ENCODE measurements at places on chromosomes 6 and 20. TPM values are rescaled to one million over a fixed set of nuclear protein-coding genes. Genes with fewer than 3 reads are reported as not detected.

DNA sequence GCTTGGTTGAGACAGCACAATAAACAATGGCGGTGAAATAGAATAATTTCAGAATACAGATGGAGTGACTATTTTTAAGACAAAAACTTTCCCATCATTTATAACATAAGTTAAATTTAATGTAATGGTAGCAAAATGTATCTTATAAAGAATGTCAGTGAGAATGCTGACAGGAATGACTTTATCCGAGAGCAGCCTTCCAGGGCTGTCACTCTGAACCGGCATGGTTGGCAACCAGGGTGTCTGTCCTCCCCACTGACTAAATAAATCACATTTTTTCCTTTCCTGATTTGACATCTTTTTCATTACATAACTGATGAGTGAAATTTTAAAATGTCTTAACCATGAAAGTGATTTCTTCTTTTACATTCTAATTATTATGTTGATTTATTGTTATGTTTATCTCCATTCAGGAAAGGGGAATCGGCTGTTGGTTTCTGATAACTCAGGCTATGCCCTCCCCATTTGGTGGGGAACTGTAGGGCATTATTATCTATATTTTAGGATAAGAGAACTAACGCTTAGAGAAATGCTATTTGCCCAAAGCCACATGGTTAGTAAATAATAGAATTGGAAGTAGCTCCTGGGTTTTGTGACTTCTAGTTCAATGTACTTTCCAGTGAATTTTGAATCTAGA is 109.2 kb upstream of the OGFRL1 start:
- no peak for DNase-seq

- DNase-seq, result no peak
Measured at GRCh38 chr6:150406948-150407347, 38.1 kb downstream of the IYD start.

- no peak for DNase-seq
Measured at GRCh38 chr6:31610968-31611367, 4.1 kb upstream of the AIF1 start.

PAX1 gene
- not detected for total RNA-seq

TRIM38 gene
- 3.8 TPM for total RNA-seq
